ENCODE measurements at places on chromosomes 7 and 10.

- DNase-seq = peak; percentile 80
Observed at GRCh38 chr10:91163869-91164474, 56.5 kb upstream of the PCGF5 start.

GRCh38 chr10:93797825-93798224 lies 40.1 kb downstream of the LGI1 start:
- DNase-seq = no peak

DNA sequence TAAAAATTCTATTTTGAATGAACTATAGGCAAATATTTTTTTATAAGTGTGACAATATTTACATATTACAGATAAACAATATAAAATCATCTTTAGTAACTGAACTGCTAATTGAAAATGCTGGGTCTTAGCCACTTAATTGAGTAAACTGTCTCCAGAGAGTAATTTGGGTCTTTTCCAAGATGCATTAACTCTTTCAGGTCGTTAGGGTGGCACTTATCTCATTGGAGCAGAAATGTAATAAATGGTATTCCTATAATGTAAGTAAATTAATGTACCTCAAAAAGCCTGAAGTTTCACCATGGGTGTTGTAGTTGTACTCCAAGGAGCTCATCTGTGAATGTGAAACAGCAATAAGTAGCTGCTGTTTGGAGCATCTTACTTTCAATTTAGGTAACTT lies 208.5 kb downstream of the EXOC4 start:
- DNase-seq = no peak

- no peak for DNase-seq
Observed at GRCh38 chr7:1096156-1097119, 8.5 kb downstream of the GPER1 start.

DNA sequence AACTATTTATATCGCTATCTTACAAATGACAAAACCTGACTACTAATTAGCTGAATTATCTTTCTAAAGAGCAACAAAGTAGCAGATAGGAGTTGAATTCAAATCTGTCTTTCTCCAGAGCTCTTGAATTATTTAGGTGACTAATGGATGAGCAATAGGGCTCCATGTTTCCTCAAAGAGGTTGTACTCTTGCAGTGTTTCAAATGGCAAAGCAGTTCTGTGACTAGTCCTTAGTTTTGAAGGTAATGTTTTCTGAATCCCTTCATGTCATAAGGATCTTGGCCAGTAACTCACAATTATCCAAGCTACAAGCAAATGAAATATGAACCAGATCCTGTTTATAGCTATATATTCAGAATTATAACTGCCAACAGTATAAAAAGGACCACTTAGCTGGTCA lies 999.7 kb downstream of the NRG3 start:
- no peak for DNase-seq

GRCh38 chr10:75432176-75432575 lies 752 bp downstream of the LRMDA start:
- no peak for DNase-seq

DNA sequence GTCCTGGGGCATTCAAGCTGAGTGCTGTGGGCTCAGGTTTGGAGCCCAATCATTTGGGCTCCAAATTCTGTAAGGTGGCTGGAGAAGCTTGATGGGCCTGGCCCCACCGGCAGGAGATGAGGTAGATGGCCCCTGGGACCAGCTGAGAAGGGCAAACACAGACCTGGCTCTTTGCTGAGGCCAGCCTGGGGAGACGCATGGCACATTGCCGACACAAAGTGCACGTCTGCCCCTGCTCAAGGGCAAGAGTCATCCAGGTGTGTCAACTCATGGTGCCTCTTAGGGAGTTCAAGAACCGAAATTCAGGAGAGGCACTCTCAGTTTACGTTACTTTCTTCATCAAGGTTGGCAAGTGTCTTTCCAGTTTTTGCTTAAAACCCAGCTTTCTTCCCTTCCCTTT lies 227.5 kb downstream of the LRMDA start:
- no peak for DNase-seq

- no peak for DNase-seq
Observed at GRCh38 chr7:151724920-151725584, 151.9 kb downstream of the PRKAG2 start.
